ENCODE measurements at places on chromosomes 3 and 15.

DNA sequence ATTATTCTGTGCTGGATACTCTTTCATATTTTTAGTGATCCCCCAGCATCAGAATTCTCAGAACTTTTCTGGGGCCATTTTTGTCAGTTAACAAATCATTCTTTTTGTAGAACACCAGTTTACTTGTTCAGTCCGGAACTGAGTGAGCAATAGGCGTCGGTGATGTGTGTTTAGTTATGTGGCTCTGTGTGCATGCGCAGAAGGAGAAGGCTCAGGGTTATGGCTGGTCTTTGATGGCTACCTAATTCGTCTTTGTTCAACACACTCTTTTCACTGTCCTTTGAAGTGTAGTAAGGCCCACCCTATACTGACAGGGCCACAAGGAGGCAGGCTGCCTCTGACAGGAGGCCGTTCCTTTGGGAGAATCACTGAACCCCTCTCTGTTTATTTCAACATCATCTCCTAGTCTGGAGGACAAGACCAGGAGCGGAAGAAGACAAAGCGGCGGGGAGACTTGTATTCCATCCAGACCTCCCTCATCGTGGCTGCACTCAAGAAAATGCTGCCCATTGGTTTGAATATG is 158.2 kb upstream of the CHRM5 start:
- DNase-seq, result no peak

GRCh38 chr15:100256101-100256969 is 85.4 kb downstream of the ADAMTS17 start:
- DNase-seq, result no peak

DNA sequence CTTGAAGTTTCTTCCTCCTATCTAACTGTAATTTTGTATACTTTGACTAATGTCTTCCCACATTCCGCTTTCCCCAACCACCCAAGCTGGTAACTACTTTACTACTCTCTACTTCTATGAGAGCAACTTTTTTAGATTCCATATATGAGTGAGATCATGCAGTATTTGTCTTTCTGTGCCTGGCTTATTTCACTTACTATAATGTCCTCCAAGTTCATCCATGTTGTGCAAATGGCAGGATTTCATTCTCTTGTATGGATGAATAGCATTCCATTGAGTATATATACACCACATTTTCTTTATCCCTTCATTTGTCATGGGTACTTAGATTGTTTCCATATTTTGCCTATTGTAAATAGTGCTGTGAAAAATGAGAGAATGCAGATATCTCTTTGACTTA is 78.5 kb upstream of the CCNL1 start:
- DNase-seq, result no peak

DNA sequence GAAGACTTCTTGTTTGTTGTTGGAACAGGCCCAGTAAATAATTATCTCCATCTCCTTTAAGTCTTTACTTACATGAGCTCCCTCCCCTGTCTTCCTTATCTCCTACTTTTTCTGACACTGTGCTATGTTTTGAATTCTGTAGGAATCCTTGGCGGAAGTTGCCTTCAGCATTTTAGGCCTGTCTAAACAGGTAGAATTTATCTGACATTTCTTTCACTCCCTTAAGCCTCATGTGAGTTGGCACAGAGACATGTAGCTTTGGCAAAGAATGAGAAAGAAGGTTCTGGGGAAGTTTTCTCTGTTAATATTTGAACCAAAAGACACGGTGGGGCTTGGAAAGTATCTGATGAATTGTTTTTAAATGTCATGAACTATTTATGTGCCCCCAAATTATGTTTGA is 8.1 kb downstream of the MCTP2 start:
- DNase-seq, result no peak

DNA sequence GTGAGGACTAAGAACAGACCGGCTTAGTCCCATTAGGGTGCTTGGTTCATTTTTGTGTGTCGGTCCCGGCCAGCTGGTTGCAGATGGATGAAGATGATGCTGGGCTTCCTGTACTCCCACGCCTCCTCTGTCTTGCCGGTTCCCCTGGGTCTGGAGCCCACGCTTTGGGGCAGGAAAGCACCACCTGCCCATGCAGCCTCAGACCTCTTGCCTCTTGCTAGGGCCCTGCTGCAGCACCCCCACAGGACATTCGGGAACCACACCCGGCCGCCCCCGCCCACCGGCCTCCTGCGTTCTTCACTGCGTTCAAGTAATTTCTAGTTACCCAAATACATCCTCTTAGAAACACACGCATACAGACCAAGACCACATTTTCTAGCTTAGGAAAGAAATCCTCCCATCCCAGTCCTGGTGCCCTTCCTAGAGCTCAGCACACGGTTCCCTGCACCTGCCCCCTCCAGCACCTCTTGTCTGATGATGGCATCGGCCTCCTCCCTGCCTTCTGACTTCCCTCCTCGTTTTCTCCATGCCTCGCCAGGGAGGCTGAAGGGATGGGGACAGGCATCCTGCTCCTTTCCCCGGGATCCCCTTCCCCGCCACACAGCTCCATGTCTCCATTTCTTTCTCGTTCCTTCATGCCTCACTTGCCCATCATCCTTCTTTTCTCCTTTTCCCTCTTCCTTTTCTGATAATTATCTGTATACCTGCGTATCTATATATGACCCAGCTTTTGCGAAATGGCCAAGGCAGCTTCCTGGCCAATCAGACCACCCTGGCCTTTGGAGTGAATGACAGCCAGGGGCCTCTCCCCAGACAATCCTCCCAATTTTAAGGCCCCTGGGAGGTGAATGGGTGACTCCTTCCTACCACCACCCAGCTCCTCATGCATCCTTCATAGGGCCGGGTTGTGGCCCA is 30.9 kb downstream of the FAM3D start:
- no peak for DNase-seq

DNA sequence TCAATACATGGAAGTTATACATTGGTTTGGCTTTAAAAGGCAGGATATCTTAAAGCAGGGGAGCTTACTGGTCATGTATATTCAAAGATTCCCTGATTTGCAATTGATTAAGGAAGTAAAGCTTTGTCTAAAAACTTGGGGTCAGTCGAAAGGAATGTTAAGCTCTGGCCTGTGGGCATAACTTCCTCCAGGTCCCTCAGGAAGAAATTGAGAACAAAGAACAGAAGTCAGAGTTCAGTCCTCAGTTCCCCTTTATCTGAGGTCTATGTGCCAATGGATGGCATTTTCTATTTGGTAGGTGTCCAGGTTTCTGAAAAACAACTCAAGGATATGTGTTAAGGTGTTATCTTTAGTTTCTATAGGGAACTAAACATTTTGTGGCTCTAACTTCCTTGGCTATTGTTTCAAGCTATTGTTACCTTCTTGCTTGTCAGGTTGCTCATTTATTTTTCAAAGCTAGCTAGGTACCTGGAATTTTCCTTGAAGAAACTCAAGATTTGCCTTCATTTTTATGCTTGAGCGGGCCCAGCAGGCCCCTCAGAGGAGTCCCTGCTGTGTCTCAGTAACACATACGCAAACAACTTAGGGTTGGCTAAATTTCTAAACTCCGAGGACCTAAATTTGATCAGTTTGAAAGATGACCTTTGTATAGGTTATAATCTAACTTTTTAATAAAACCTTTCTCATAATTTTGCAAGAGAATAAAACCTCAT is 135.0 kb upstream of the UBE2E2 start:
- no peak for DNase-seq

GRCh38 chr3:123609063-123609462 is 24.2 kb upstream of the HACD2 start:
- DNase-seq, result no peak

DNA sequence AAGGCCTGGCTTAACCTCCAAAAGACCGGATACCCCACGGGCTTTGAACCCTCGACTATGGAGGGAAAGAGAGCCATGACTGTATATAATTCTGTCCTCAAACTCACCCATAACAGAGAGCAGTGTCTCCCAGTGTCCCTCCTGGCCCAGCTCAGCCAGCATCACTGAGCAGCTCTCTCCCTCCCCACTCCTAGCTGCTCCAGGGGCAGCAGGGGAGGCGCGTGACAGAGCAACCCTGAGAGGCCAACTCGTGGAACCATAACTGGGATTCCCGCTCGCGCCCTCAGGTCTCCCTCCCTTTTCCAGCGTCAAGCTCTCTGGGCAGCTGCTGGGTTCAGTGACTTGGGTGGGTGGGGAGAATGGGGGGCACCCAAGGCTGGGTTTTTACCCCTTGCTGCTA is 561 bp upstream of the CPLX3 start:
- DNase-seq, result no peak

- peak; percentile 16 for DNase-seq
These were observed 971 bp downstream of the CPOX start for GRCh38 chr3:98592345-98592935.

GRCh38 chr3:48945891-48946549 is 27.4 kb downstream of the ARIH2 start:
- no peak for DNase-seq
